CMK (cell line): ENCODE measurements at places on chromosomes 3 and 15.
A peak's percentile ranks its signal among the peaks of the same experiment; 100 is the strongest.

DNA sequence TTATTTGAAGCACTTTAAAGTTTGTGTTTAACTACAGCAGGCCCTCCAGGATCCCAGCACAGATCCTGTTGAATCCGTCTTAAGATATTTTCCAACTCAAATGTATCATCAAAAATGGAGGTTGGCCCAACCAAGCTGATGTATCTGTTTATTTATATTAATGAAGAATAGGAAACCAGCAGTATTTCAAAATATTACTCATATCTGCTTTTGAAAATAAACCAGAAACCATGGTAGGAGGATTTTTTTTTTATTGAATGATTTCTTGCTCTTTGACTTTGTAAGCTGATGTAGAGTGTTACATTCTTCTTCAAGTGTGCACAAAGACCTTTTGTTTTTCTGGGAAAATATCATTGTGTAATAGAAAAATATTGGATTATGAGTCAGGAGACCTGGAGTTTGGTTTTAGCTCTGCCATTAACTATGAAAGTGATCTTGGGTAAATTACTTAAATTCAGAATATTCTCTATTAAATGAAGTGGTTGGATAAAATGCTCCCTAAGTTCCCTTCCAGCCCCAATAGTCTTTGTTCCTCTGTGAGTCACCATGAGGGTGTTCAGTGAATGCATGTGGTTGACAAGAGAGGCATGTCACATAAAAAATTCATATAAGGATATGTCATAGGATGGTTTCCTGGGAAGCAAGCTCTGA, 221.3 kb upstream of the GAP43 start:
- DNase-seq, result no peak

DNA sequence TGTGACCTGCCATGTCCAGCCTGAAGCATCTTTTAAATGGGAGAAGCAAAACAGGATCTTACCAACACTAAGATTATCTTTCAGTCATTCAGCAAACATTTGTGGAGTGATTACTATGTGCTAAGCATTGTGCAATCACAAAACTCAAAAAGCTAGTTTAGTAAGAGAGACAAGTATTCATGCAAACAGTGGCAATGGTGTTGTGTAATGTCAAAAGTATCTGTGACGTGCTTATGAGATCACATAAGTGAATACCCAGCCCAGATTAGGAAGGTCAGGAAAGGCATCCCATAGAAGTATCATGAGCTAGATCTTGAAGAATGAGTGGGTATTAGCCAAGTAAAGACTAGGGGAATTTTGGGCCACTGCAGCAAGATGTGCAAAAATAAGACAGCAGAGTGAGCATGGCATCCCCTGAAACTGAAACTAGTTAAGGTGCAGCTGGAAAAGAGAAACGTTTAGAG, 32.1 kb downstream of the SEC62 start:
- no peak for DNase-seq

- peak; percentile 11 for DNase-seq
These were observed 44.2 kb downstream of the ZMAT3 start for GRCh38 chr3:179027326-179027900.

GRCh38 chr3:190526787-190527762, 13.2 kb downstream of the IL1RAP start:
- DNase-seq, result no peak

DNA sequence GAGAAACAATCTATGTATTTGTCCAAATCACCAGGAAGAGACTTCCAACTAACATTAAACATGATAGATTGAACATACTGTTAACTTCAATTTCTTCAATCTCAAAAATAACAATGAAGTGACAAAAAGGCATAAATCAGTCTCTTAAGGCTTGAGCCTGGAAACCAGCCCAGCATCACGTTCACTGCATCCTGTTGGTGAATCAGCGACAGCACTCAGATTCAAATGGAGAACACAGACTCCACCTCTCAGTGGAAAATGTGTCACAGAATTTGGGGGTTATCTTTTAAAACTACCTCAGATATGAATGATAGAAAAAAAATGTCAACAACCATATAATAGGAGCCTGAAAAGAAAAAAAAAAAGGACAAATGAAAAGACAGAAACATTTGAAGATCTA, 212.0 kb downstream of the MINAR1 start:
- no peak for DNase-seq

DNA sequence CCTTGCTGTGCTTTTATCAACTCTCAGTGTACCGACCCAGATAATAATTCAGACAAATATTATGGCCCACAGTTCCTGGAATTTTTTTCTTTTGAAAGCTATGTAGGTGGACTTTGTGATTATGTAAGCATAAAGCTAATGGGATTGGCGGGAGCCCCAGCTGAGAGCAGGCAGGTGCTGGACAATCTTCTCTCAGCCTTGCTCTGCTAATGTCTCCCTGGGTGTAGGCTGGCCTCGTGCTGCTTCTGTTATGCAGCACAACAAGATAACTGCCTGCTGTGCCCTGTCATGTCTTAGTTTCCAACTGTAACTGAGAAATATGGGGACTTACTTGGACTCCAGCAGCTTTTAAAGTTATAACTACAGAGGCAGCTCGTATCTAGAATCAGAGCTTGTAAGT, 415.0 kb downstream of the PDCD6IP start:
- no peak for DNase-seq

- no peak for DNase-seq
These were observed 6.7 kb upstream of the TP53BP1 start for GRCh38 chr15:43499635-43500034.

GRCh38 chr3:112121577-112122547, 11.2 kb downstream of the GCSAM start:
- no peak for DNase-seq

DNA sequence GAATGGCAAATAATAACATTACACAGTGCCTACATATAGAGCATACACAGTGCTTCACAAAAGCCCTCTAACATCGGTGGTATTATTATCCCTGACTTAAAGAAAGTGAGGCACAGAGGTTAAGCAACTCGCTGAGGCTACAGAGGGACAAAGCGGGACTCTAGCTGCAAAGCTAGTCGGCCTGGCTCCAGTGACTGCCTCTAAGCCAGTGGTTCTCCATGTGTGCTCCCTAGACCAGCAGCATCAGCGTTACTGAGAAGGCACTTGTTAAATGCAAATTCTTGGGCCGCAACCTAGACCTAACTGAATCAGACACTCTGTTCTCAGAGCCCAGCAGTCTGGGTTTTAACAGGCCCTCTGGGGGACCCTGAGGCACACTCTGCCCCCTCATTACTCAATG, 33.1 kb upstream of the LIPC start:
- no peak for DNase-seq

- DNase-seq, result no peak
These were observed 265.4 kb upstream of the LYSMD4 start for GRCh38 chr15:99998661-99999101.

- no peak for DNase-seq
These were observed 1194.6 kb downstream of the ZPLD1 start for GRCh38 chr3:103629391-103629790.

GRCh38 chr3:27391796-27392195, 22.6 kb upstream of the NEK10 start:
- DNase-seq, result no peak

DNA sequence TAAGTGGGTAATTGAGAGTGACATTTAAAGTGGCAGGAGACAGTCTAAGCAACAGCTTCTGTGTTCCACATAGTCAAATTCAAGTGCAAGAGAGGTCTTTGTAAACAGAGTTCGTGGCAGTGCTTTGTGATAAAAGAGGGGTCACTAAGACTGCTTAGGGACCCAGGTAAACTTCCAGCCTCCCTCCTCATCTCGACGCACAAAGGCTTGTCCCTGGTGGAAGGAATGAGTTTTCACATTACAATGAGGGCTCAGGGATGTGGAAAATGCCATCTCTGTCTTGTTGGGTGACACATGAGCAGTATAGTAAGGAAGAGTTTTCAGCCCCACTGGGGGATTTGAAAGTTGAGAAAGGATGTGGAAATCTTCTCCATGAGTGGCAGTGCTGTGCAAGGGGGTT, 7.3 kb downstream of the GMNC start:
- DNase-seq, result no peak

DNA sequence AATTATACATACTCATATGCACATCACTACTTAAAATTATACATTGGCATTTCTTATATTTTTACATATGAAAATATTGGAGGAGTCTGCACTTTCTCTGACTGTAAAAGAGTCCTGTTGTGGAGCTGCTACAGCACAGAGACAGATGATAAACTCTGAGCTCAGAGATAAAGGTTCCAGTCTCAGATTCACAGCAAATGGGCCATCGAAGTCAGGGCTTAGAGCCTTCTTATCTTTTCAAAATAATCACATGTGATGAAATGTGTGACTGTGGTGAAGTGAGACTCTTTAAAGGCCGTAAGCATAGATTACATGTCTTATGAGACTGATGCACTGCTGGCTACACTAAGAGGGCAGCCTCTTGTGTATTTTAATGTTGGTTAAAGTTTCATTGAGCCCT, 187.5 kb upstream of the SYNPR start:
- no peak for DNase-seq

DNA sequence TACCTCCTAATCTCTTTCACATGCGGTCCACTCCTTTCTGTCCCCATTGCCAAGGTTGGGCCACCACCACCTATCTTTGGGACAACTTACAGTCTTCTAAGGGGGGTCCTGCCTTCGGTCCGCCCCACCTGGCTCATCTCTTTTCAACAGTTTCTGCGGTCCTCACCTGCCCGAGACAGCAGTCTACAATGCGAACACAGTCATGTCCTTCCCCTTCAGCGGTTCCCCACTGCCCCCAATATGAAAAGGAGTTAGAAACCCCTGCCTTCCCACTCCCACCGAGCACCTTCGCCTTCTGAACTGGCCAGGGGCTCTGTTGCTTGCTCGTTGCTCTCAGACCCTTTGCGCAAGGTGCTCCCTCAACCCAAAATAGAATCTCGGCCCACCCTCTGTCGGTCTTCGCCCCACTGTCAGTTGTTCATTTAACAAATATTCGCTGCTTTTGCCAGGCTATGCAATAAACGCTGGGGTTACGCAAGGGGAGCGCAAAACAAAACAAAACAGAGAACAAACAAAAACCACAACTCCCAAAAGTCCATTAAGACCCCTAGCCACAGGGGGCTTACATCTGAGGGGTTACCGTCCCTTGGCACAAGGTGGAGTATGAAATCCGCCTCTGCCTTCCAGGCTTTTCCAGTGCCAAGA, 611 bp upstream of the FANCI start:
- DNase-seq, result no peak

DNA sequence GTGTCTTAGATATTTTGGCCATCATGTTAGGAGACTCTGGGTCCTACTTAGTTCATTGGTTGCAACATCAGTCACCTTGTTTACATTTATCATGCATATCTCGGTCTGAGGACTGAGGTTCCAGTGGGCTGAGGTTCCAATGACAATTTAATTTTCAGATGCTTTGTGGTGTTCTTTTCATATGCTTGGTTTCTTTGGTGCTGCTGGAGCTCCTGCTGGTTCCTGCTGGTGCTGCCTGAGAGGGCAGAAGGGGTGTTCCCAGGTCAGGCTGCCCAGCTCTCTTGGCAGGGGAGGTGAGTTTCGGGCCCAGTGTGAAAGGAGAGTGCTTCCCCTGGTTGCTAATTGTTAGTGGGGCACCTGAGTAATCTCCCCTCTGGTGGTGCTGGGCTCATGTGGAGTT, 6.9 kb upstream of the KLHL40 start:
- DNase-seq, result no peak

- DNase-seq, result no peak
These were observed 49.4 kb downstream of the DPH6 start for GRCh38 chr15:35496585-35496984.

DNA sequence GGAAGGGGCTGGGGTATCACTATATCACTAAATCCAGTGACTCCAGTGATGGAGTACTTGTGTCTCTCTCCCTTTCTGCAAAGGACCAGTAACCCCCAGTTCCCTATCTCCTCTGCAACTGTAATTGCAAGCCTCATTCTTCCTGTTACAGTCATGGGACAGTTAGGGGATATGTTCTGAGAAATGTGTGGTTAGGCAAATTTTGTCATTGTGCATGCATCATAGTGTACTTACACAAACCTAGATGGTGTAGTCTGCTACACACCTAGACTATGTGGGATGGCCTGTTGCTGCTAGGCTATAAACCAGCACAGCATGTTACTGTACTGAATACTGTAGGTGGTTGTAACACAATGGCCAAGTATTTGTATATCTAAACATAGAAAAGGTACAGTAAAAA, 2.2 kb downstream of the VPS8 start:
- no peak for DNase-seq

- DNase-seq, result no peak
These were observed 6.0 kb upstream of the TFRC start for GRCh38 chr3:196087906-196088305.
